ELF-1 (cell line): ENCODE measurements at places on chromosomes 13 and 19.

DNA sequence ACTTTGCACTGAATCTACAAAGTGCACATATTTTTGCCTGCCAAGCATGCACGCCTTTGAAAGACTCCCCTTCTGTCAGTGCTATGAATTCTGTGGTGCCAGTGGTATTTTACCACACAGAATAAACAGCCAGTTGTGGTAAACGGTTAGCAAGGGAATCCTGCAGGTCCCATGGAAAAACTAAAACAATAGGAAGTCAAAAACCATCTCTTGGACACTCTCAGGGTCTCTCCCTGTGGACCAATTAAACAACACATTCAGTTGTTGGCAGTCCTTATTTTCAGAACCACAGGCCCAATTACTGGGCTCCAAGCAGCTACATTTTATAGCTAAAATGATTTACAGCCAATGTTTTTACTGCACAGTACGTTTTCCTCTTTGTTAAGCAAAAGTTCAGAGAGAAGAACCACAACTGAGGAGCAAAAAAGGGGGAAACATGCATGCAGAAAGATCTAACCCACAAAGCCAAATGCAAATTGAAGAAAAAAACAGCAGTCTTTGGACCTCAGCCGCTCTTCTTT, 116.9 kb downstream of the KCTD12 start:
- no peak for DNase-seq

DNA sequence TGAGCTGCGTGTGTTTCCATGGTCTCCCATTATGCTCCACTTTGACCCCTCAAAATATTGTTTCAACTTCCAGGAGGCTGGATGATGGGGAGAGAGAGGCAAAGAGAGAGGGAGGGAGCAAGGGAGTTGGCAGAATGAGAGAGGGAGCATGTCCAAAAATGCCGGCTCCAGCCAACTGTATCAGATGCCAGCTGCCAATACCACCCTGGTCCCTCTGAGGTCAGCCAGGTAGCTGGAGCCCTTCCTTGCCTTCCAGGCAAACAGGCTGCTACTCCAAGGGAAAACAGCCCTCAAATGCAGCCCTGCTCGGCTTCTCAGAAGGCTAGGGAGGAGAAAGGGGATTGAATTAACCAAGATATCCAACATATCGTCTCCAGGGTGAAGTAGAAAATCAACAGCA, 440.0 kb downstream of the TSHZ3 start:
- DNase-seq, result no peak

GRCh38 chr19:55230329-55230728, 1.8 kb upstream of the TMEM86B start:
- DNase-seq, result no peak

GRCh38 chr13:51681037-51681678, 96.9 kb downstream of the WDFY2 start:
- DNase-seq, result no peak

DNA sequence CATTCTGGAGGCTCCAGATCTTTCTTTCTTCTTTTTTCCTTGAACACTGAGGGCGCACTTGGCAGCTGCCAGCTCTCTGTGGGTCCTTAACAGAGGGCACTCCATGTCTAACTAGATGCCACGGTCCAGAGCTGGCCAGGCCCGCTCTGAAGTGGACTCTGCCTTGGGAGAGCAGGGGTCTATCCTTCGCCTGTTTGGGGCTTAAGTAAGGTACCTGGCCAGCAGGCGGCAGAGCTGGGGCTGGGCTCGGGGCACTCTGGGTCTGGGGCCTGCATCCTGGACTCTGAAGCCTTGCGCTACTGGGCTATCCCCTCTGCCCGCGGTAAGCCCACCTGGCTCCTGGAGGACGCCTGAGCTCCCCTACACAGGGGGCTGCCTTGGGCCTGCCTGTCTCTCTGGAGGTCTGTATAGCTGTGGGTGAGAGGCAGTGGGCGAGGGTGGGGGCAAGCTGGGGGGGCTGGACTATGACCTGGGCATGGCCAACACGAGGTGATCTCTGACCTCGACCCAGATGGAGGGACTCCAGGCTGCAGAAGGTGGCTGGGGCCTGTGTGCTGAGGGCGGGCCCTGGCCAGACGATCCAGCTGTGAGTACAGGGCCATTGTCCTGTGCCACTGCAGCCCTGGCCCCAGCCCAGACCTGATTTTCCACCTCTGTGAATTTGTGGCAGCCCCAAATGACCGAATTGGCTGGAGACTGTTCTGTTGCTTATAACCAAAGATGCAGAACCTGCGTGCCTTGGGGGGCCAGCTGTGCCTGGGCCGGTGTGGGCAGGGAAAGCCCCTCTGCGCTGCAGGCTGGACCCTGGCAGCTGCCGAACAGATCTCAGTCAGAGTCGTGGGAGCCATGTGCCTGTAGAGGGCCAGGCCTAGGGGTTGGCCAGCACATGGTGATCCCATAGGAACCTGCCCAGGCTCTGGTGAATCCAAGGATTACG, 26.5 kb downstream of the CEBPG start:
- DNase-seq, result no peak

- no peak for DNase-seq
These were observed 14.4 kb downstream of the MEF2B start for GRCh38 chr19:19155495-19156219.

DNA sequence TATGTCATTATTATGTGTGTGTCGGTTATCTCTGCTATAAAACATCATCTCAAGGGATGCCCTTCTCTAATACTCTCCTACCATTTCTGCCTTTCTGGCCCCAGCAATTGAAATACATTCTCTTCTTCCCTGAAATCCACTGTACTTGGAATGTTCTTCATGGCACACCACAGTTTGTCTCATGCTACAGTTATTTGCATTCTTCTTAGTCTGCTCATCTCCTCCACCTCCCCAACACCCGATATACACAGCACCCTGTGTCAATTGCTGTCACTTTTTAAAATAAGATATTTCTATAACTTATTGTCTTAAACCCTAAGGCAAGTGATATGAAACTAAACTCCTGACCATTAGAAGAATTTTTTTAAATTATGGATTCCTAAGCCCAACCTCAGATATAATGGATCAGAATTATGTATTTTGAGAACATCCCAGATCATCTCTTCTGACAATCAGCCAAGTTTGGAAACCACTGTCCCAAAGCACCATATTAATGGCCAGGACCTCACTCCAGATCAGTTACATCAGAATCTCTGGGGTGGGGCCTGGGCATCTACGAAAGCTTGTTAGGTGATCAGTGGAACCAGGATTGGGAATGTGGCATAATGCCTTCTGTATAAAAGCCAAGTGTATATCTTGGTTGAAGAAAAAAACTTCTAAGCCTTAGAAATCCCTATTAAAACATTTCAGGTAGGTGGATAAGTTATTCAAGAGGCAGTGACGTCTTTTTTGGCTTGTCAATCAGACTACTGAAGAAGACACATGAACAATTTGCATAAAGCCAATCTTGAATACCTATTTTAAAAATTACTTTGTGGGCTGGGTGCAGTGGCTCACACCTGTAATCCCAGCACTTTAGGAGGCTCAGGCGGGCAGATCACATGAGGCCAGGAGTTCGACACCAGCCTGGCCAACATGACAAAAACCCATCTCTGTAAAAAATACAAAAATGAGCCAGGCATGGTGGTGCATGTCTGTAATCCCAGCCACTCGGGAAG, 30.0 kb upstream of the KBTBD7 start:
- no peak for DNase-seq

GRCh38 chr19:31639306-31639705, 290.1 kb upstream of the TSHZ3 start:
- no peak for DNase-seq

DNA sequence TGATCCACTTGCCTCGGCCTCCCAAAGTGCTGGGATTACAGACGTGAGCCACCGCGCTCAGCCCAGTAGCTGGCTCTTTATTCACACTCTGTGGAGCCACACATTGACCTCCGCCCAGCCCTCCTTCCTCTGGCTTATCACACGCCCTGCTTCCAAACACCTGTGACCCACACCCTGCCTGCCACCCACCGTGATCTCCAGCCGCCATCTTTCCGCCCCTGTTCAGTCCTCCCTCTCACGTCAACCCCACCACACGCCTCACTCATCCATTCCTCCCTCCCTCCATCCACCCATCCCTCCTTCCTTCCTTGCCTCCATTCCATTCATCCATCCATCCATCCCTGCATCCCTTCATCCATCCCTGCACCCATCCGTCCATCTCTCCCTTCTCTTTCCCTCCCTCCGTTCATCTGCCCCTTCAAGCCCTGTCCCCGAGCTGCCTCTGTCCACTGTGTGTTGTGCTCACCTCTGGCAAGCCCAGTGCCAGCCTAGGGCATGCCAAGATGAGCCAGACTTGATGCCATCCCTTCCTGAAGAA, 17.6 kb downstream of the ZNF296 start:
- no peak for DNase-seq
